ENCODE measurements at places on chromosomes 1 and 21. TPM values are rescaled to one million over a fixed set of nuclear protein-coding genes. Genes with fewer than 3 reads are reported as not detected.
A peak's percentile ranks its signal among the peaks of the same experiment; 100 is the strongest.

Gene OLFML2B
- total RNA-seq, result 0.82 TPM

DNA sequence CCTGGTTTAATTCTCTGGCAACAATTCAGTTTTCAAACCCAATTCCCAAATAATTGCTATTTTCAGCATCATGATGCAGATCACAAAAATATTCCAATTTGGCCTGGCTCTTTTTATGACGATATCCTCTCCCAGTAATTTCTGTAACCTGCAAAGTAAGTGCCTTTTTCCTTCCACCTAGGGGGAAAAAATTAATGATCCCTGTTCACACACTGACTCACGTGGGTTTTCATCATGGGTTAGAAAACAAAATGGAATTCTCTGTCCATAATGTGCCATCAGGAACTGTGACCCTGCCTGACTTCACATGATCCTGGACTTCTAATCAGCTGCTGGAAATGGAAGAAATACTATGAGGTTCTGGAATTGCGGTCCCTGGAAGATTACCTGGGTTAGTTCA lies 24.5 kb downstream of the AK2 start:
- H3K4me1 ChIP-seq, result peaks cover 1% of the 10 kb centered on the region
- no peak overlapping the region for H3K27ac ChIP-seq
- H3K27me3 ChIP-seq, result no peaks in the 10 kb centered on the region
- peaks cover 32% of the 10 kb centered on the region for H3K36me3 ChIP-seq
- DNase-seq, result no peak
- H3K4me3 ChIP-seq, result no peak overlapping the region

DNA sequence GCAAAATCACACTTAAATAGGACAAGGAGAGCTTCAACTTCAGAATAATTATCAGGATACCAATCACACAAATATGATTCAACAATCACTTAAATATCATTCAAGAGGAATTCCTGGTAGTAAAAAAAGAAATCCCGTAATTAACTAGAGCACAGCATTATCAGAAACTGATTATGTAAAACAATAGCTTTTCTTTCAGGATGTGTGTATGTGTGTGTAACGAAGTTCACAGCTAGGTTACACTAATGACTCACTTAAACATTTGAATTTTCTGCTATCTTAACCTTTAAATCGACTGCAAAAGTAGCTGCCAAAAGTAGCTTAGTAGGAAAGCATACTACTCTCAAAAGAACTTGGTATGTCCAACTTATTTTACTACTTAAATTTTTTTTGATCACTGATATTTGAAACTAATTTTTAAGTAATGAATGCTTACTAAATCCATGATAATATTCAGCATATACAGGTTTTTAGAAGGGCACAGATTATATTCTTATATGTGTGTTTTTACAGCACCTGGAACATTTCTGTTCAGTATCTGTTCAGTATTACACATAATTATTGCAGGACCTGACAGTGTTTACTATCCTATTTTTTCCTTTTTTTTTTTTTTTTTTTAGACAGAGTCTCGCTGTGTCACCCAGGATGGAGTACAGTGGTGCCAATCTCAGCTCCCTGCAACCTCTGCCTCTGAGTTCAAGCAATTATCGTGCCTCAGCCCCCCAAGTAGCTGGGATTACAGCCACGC lies 4.2 kb downstream of the RERE start:
- no peak overlapping the region for H3K4me3 ChIP-seq
- H3K36me3 ChIP-seq, result no peaks in the 10 kb centered on the region
- H3K27me3 ChIP-seq, result no peaks in the 10 kb centered on the region
- H3K27ac ChIP-seq, result no peak overlapping the region
- peaks cover 27% of the 10 kb centered on the region for H3K4me1 ChIP-seq
- no peak for DNase-seq

DNA sequence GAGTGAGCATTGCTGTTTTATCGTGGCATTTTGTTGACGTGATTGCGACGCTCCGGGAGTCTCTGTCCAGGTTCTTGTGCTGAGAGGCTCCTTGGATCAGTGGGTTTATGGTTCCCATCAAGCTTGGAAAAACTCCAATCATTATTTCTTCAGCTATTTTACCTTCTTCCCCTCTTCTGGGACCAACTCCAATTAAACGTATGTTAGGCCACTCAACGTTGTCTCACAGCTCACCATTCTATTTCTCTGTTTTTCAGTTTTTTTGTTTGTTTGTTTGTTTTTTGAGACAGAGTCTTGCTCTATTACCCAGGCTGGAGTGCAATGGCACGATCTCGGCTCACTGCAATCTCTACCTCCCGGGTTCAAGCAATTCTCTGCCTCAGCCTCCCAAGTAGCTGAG lies 8.0 kb downstream of the HES4 start:
- H3K4me1 ChIP-seq, result peaks cover 7% of the 10 kb centered on the region
- no peak overlapping the region for H3K27ac ChIP-seq
- peaks cover 49% of the 10 kb centered on the region for H3K27me3 ChIP-seq
- peaks cover 4% of the 10 kb centered on the region for H3K36me3 ChIP-seq

DNA sequence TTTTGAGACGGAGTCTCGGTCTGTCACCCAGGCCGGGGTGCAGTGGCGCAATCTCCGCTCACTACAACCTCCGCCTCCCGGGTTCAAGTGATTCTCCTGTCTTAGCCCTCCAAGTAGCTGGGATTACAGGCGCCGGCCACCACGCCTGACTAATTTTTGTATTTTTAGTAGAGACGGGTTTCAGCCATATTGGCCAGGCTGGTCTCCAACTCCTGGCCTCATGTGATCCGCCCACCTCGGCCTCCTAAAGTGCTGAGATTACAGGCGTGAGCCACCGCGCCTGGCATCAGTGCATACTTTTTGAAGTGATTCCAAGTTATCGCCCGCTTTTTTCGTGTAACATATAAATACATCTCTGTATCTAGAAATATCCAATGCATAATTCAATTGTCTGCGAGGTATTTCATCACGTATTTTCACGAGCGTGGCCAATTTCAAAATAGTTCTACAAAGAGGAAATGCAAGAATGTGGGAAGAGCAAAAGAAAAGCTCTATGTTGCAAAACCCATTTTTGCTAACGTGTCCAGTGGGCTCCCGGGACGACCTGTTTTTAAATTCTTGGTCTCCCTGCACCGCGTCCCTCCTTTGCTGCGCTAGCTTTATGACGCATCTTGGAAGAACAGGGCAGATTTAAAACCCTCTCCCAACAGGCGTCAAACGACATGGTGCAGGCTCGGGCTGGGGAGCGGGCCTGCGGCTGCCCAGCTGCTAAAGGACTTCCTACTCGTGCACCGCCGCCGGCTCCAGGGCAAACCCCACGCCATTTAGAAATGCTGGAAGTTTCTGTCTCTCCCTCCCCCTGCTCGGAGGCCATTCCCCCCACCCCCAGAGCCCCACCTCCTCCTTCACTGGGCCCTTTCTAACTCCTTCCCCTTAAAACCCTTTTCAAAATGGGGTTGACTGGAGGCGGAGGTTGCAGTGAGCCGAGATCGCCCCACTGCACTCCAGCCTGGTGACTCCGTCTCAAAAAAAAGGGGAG lies 923 bp upstream of the IFNGR2 start:
- H3K27ac ChIP-seq, result peak overlapping the region; percentile 81
- DNase-seq, result no peak
- peaks cover 8% of the 10 kb centered on the region for H3K36me3 ChIP-seq
- peaks cover 10% of the 10 kb centered on the region for H3K27me3 ChIP-seq
- H3K4me1 ChIP-seq, result peaks cover 42% of the 10 kb centered on the region

DNA sequence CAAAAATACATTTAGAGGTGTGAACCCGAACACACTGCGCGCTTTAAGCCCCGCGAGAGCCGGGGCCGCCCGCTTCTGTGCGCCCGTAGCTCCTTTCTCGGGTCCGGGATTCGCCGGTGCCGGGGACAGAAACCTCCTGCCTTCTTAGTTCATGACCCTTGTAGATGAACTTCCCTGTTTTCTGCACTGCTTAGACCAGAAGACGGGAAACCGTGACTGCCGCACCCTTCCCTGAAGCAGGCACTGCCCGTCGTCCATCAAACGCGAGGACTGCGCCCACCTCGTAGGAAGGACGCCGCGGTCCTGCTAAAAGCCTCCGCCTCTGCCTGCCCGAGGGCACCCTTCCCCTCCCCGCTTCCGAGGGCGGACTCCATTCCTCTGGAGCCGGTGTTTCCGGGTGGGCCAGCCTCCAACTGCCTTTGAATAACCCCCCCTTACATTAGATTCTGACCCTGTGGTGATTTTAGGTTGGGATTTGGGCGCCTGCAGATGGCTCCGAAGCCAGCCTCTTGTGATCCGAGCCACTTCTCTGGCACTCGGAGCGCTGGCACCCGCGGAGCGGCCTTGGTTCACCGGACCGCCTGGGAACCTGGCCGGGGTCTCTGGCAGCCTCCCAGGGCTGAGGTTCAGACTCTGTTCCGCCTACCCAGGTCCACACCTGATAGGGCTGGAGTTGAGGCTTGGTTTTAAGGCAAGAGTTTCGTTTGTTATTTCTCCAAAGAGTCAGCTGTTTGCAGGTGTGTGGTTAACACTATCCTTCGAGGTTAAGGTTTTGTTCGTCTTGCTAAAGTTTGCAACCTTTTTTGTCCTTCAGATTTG lies 1.2 kb upstream of the PTTG1IP start:
- peak; percentile 70 for DNase-seq
- H3K4me1 ChIP-seq, result peaks cover 38% of the 10 kb centered on the region
- peaks cover 7% of the 10 kb centered on the region for H3K27me3 ChIP-seq
- peak overlapping the region; percentile 96 for H3K27ac ChIP-seq

Gene LRRC41
- total RNA-seq, result 36.8 TPM

Gene ESRRG
- not detected for total RNA-seq

GRCh38 chr1:240888039-240888786 lies 276.3 kb upstream of the GREM2 start:
- H3K27me3 ChIP-seq, result no peaks in the 10 kb centered on the region
- no peak overlapping the region for H3K4me3 ChIP-seq
- DNase-seq, result peak; percentile 31
- H3K27ac ChIP-seq, result no peak overlapping the region
- H3K4me1 ChIP-seq, result no peaks in the 10 kb centered on the region
- H3K36me3 ChIP-seq, result no peaks in the 10 kb centered on the region

- H3K4me3 ChIP-seq, result no peak overlapping the region
- peaks cover 30% of the 10 kb centered on the region for H3K4me1 ChIP-seq
- DNase-seq, result no peak
Measured at GRCh38 chr21:33255404-33255803, 10.8 kb upstream of the IL10RB start.

DNA sequence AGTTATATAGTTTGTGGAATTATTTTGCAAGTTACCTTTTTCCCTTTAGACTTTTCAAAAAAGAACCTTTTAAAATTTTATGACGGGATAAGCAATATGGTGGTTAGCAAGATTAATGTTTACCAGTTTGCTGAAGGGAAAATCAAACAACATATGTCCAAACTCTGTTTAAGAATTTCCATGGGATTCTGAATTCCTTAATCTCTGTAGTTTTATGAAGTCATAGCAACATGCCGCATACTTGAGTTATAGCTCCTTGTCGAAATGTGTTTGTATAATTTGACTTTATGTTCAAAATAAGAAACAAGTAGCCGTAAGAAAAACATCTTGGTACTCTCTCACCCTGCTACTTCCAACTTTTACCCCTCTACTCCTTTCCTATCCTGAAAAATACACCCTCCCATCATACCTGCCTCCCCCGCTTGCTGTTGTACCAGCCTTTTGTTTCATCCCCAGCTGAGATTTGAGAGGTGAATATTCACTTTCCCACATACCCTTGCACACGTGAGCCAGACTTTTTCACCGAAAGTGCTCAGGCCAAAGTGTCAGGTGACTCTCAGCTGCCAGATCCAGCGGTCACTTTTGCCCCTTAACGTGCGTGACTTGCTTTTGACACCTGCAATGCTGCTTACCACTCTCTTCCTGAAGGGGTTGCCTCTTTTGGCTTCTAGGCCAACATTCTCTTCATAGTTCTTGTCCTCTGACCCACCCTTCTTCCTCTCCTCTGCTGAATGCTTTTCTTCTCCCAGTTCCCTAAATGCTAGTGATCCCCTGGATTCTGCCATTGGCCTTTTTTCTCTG lies 83.5 kb upstream of the ZNF326 start:
- peaks cover 21% of the 10 kb centered on the region for H3K4me1 ChIP-seq
- no peak overlapping the region for H3K27ac ChIP-seq
- peaks cover 18% of the 10 kb centered on the region for H3K36me3 ChIP-seq

Gene DIPK1A
- total RNA-seq, result 11.6 TPM

DNA sequence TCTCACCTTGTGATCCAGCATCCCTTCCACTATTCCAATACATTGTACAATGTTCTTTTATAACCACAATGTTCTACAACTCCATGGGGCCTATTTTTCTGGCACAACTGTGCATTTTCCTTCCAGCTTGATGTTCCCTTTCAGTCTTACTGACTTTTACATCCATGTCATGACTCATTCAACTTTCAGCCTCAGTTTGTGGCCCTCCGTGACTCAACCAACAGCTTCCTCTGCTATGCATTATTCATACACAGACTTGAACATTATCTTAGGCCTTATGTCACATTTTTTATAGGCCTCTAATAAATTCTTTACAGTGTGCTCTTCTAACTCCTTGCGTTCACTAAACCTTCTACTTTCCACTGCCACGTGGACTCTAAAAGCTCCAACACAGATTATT lies 119.4 kb upstream of the PRMT6 start:
- H3K4me1 ChIP-seq, result no peaks in the 10 kb centered on the region
- no peak for DNase-seq
- no peaks in the 10 kb centered on the region for H3K27me3 ChIP-seq
- no peak overlapping the region for H3K4me3 ChIP-seq

- peaks cover 17% of the 10 kb centered on the region for H3K27me3 ChIP-seq
- H3K4me3 ChIP-seq, result no peak overlapping the region
- DNase-seq, result no peak
Measured at GRCh38 chr21:14321042-14321441, 61.9 kb downstream of the HSPA13 start.

Gene MPL
- total RNA-seq, result not detected

- peaks cover 8% of the 10 kb centered on the region for H3K27me3 ChIP-seq
- no peak overlapping the region for H3K27ac ChIP-seq
- H3K36me3 ChIP-seq, result peaks cover 3% of the 10 kb centered on the region
- H3K4me3 ChIP-seq, result no peak overlapping the region
- DNase-seq, result no peak
- peaks cover 35% of the 10 kb centered on the region for H3K4me1 ChIP-seq
Measured at GRCh38 chr1:66443793-66444192, 90.2 kb upstream of the SGIP1 start.

- H3K27ac ChIP-seq, result no peak overlapping the region
- H3K4me3 ChIP-seq, result no peak overlapping the region
- H3K4me1 ChIP-seq, result no peaks in the 10 kb centered on the region
- no peaks in the 10 kb centered on the region for H3K36me3 ChIP-seq
- H3K27me3 ChIP-seq, result no peaks in the 10 kb centered on the region
Measured at GRCh38 chr21:16563795-16564194, 834.0 kb downstream of the USP25 start.

DNA sequence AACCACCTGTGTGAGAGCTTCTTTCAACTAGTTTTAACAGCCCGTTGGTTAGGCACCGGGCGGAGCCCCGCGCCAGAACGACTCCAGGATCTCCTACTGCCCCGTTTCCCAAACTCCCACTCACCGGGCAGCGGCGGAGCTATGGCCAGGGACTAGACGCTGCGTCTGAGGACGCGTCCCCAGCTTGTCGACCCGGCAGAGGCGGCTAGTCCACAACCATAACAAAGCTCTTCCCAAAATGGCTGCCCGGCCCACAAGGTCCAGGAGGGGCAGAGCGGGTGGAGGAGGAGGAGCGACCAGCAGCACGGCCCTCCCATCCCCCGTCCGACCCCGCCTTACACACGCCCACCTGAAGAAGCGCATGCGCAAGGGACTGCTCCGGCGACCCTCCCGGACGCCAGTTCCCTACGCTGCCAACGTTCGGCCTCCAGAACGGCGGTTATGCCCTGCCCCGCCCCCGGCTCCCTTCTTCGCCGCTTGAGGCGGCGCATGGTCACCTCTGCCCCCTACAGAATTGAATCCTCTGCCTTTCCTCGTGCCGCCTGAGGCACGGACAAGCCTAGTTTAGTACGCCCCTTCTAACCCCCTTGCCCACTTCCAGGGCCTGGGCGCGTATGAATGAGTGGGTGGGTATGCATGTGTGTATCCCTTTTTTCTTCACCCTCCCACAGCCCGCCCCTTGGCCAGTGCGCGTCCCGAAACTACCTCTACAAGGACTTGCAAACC lies at the start of gene GPBP1L1:
GPBP1L1 (minus strand) TSS at position 246 of the 726 bp plus-strand sequence. CDS start 27,446 bp downstream, outside the sequence.
- no peaks in the 10 kb centered on the region for H3K27me3 ChIP-seq
- H3K36me3 ChIP-seq, result peaks cover 6% of the 10 kb centered on the region
- H3K27ac ChIP-seq, result peak within 1 kb of the TSS; percentile 99

Gene MATN1
- total RNA-seq, result not detected

All from activated naive CD8-positive, alpha-beta T cell treated with anti-CD3 and anti-CD28 coated beads, Interleukin-2, amount 10 ng/mL, durations not matched to agents 7 days and 5 days (primary cell).